ENCODE measurements at places on chromosomes 2 and 18.

DNA sequence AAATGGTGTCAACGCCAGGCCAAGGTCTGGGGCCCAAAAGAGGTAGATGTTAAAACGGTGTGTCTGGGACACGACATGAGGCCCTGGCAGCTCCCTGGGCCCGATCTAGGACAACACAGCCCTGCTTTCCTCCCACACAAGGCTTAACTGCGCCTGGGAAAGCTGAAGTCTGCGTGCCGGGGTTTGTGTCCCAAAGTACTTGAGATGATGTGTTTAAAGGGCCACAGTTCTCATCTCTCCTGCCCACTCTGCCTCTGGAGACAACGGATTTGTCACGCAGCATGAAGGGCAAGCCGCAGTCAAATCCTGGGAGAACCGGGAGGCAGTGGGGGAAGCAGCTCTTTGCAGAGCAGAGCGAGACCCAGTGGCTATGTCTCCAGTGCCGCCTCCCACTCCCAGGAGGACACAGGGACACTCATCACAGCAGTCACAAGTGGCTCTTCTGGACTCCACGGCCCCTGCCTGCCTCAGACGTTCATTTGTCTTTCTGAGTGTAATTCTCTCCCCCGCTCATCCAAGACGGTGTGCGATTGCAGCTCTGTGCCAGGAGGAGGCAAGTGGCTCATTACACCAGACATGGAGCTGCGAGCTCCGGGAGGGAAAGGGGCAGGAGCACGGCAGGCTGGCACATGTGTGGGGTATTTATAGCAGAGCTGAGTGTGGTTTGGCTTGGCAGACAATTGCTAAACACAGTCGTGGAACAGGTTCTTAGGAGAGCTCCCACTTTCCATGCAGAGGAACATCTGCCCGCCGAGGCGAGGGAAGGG lies 57.7 kb upstream of the SEMA4C start:
- DNase-seq: no peak

GRCh38 chr18:67515942-67516538 lies 480 bp downstream of the DSEL start:
- DNase-seq: peak; percentile 77

GRCh38 chr2:40352703-40353099 lies 99.2 kb downstream of the SLC8A1 start:
- DNase-seq: no peak

DNA sequence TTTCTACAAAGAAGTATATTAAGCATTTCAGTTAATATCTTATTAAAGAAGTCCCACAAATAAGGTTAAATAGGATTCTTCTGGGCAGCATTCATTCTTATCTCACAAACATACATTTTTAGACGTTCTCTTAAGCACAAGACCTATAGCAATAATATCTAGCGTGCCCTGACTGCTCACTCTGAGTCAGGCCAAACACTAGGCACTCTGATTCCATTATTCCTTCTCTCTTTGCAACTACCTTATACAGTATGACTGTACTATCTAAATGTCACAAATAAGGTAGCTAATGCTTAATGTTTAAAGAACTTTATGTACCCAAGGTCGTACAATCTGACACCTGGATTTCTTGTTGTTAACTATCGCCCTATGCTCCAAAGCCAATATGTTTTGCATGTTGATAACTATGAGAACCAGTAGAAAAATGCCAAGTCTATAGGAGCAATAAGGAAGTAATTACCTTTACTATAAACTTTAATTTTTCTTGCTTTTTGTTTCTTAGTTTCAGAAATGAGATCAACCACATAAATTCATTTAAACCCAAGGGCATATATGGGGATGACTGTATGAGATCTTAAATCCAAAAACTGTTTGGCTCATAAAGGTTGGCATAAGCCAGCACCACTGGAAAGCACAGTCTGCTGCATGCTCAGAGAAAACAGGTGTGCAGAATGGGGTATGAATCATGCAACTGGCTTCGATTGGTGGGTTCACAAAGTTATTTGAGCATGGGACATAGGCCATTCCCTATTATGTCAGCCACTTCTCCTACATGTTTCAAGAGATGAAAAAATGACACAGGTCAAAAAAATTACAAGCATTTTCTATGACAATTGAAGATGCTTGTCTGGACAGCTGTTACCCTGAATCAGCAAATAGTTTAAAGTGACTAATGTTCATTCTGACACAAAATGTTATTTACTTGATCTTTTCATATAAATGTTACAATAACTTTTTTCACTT lies 352.0 kb downstream of the IRS1 start:
- no peak for DNase-seq

GRCh38 chr18:3903337-3903736 lies 453.4 kb downstream of the TGIF1 start:
- no peak for DNase-seq

DNA sequence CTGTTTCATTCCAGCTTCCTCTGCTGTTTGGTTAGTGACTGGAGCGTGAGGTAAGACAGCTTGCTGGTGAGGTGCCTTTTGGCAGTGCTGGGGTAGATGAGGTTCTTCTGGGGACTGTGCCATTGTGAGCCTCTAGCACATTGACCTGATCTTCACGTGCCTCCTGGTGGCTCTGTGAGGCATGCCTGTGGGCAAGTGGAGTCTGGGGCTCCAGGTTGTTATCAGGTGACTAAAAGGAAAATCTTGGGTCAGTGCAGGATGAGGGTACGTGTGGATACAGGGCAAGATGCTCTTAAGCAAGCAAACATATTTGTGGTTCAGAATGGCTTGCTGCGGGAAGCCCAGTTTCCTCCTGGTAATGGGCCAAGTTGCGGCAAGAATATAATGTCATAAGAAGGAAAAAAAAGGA lies 75.4 kb downstream of the FHOD3 start:
- DNase-seq: no peak

GRCh38 chr2:182883451-182883850 lies 17.0 kb upstream of the FRZB start:
- no peak for DNase-seq

- no peak for DNase-seq
Measured at GRCh38 chr2:8835279-8835678, 2.1 kb downstream of the KIDINS220 start.

Data from activated CD4-positive, alpha-beta memory T cell treated with anti-CD3 and anti-CD28 coated beads for 36 hours (primary cell).